Transverse colon (tissue), 4 donors: ENCODE measurements at places on chromosomes 1 and 21. TPM values are rescaled to one million over a fixed set of nuclear protein-coding genes. Genes with fewer than 3 reads are reported as not detected.
A peak's percentile ranks its signal among the peaks of the same experiment; 100 is the strongest.

Gene OR14I1
- not detected for total RNA-seq

Gene FYB2
- 2.4 TPM for total RNA-seq

Gene SEMA6C
- total RNA-seq = 16.3 TPM

DNA sequence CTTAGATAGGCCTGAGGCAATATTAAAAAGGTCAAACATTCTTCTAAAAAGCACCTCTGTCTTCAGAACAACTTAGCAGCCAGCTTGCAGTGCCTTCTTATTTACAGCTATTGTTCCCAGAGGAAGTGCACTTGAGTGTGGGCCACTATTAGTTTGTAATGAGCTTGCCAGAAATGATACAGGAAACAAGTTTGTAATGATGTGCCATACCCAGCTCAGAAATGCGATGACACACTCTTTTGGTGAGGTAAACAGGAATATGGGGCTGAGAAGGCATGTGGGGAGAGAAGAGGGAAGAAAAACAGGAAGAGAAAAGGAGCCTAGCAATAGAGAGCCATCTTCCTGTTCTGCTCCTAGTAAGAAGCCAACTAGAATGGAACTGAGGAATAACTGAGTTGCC is 295.4 kb downstream of the AGBL4 start:
- H3K4me3 ChIP-seq = no peak overlapping the region
- no peak for DNase-seq
- no peaks in the 10 kb centered on the region for H3K4me1 ChIP-seq

DNA sequence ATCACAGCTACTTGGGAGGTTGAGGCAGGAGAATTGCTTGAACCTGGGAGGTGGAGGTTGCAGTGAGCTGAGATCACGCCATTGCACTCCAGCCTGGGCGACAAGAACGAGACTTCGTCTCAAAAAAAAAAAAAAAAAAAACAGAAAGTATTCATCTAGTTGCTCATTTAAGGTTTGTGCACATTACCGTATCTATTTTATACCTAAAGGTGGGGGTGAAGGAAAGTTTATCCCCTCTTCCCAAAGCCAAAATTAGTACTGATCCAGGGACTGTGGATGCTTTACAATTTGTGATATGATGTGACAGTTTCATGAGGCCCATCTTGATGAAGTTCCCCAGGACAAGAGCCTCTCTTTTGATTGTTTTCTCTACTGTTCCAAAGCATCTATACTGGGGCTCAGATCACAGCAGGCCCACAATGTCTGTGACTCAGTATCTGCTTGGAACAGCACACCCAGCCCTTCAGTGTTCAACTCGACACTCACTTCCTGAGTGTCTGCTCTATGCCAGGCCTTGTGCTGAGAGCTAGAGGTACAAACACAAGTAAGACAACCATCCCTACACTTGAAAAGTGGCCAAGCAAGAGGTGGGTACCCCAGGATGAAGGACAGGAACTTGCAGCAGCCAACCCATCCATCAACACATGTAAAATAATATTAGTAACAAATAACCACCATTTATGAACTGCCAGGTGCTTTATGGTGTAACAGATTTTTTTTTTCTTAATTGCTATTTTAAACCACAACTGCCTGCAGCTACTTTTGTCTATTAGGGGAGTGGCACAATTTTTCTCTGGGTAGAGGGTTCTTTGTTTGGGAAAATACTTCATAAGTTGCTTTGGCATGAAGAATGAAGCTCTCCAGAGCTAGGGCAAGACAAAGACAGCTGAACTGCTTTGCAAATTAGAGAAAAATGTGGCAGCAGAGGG is 29.0 kb upstream of the KHDRBS1 start:
- no peaks in the 10 kb centered on the region for H3K27me3 ChIP-seq
- no peak overlapping the region for H3K4me3 ChIP-seq
- peaks cover 11% of the 10 kb centered on the region for H3K4me1 ChIP-seq
- H3K27ac ChIP-seq = peak overlapping the region; percentile 46

- H3K4me1 ChIP-seq = peaks cover under 1% of the 10 kb centered on the region
- H3K27me3 ChIP-seq = no peaks in the 10 kb centered on the region
- H3K36me3 ChIP-seq = no peaks in the 10 kb centered on the region
- no peak overlapping the region for H3K4me3 ChIP-seq
- no peak overlapping the region for H3K27ac ChIP-seq
Observed at GRCh38 chr1:79188337-79188736, 181.8 kb upstream of the ADGRL4 start.

DNA sequence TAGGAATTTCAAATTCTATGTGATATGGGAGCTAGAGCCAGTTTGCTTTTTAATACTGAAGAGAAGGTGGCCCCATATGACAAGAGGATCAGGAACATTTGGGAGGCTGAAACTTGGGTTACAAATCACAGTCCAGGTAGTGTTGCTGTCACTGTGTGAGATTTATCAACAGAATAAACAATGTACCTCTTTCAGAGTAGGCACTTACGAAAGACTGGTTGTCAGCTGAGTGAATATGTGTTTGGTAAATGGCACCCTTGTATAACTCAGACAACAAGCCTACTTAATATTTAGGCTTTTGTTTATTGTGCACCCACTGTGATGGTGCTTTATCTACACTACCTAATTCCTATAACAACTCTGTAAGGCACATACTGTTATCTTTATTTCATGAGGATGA is 7.4 kb upstream of the HAO2 start:
- H3K4me1 ChIP-seq = no peaks in the 10 kb centered on the region
- H3K27me3 ChIP-seq = no peaks in the 10 kb centered on the region
- no peak for DNase-seq
- H3K36me3 ChIP-seq = no peaks in the 10 kb centered on the region
- H3K27ac ChIP-seq = no peak overlapping the region
- no peak overlapping the region for H3K4me3 ChIP-seq

DNA sequence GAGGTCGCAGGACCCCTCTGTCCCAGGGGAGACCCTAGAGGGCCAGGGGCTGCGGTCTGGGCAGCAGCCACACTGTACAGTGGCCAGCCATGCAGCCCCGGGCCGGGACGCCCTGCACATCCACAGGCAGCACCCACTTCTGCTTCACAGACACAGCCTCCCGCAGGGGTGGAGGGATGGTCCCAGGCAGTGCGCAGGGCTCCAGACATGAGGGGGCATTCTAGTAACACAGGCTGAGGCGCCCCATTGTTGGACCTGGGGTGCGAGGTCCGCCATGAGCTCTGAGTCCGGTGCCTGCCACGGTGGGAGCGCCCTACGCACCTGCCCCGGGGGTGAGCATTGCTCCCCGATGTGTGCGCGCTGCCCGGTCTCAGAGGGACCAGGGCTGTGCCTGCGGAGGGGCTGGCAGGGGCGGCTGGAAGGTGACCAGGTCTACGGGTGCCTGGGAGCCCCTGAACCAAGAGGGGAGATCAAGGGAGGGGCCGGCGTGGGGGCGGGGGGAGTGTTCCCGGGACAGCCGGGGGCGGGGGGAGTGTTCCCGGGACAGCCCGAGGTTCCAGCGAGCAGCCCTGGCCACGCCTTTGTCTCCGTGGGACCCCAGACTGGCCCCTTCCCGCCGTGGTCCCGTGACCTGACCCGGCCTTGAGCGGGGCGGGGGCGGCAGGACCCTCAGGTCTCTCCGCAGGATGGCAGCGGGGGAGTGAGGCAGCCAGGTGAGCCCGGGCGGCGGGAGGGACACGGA is 4.5 kb downstream of the MMEL1 start:
- peaks cover 76% of the 10 kb centered on the region for H3K27me3 ChIP-seq
- H3K27ac ChIP-seq = no peak overlapping the region
- H3K36me3 ChIP-seq = no peaks in the 10 kb centered on the region
